ENCODE measurements at places on chromosomes 4 and X.

DNA sequence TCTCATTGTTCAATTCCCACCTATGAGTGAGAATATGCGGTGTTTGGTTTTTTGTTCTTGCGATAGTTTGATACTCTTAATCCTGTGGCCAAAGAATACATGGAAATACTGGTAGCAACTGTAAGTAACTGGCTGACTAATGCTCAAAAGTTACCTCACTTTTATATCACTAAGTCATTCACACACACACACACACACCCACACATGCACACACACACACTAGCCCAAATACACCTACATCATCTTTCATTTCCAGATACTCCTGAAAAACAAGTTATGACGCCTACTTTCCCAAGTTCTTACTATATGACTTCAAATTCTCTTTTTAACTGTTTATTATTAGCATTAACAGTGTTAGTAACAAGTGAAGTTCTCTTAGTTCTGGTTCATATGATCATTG is 101.3 kb downstream of the DCHS2 start:
- DNase-seq: no peak

DNA sequence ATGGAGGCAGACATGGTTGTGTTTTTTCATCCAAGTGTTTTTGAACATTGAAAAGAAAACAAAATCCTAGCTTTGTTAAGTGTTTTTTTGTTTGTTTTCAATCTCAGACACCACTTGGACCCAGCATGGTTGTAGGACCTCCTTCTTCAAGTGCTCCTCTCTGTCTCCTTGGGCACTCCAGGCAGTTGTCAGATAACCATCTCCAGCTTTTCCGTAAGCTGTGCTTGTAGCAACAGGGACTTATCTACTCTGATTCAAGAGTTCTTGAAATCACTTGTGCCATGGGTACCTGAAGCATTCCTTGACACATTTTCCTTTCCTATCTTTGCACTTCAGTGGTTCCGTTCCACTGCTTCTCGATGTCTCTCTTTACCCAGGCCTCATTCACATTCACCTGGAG is 334.9 kb upstream of the DDX53 start:
- DNase-seq: no peak

- DNase-seq: no peak
Measured at GRCh38 chrX:40975951-40976350, 109.3 kb upstream of the USP9X start.

DNA sequence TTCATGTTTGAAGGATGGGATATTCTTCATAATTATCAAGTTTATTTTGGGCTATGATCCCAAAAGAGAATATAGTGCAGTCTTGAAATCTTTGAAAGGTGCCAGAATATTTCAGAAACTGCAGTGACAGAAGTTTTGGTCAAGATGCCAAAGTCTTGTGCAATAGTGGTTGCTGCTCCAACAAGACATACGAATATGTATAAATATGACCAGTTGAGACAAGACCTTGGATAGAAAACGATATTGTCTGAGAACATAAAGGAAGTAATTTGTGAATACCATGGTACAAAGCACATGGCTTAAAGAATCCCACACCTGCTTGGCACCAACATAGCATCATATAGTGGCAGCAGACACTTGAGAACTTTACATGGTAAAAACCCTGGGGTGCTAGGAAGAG is 48.6 kb upstream of the AMELX start:
- no peak for DNase-seq

DNA sequence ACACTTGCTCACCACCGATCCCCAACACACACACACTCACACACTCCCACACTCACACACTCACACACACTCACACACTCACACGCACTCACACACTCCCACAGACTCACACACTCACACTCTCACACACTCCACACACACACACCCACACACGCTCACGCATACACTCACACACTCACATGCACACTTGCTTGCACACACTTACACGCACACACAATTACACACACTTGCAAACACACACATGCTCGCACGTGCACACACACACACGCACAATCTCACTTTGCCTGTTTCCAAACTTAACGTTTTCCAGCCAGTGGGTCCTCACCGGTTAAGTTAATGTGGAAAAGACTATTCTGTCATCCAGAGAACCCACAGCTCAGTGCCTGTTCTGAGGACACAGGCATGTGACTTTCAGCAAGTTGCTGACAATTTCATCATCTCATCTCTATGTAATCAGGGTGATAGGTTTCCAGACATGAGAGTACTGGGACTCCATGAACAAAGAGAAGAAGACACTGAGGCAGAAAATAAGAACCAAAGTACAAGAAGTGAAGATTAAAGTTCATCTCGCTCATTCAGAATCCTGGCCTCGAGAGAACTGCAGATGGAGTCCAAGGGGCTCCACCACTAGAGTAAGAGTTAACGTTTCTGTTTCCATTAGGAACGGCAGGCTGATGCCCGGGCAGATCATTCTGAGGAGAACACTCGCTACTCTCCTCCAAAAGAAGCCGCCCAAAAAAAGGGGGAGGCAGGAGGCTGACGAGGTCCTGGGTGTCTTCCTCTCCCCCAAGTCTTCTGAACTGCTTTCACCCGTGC is 153.2 kb upstream of the FRG1 start:
- DNase-seq: no peak

- DNase-seq: no peak
Measured at GRCh38 chrX:73913580-73913979, 350.6 kb downstream of the CHIC1 start.

All from naive thymus-derived CD8-positive, alpha-beta T cell (primary cell).